ENCODE measurements at places on chromosomes 2 and 18.

DNA sequence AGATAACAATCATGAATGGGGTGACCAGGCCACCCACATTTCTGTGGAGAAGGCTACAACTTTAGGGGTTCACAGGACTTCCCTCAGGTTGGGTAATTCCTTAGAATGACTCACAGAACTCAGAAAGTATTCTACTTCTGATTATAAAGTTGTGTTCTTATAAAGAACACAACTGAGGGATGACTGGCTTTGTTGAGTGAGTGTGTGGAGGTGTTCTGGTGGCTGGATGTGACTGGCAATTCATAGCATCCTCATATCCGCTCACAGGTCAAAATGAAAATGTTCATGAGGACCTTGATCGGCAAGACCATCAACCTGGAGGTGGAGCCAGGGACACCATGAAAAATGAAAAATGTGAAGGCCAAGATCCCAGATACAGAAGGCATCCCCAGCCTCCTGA lies 143.3 kb upstream of the CAB39 start:
- DNase-seq: no peak

DNA sequence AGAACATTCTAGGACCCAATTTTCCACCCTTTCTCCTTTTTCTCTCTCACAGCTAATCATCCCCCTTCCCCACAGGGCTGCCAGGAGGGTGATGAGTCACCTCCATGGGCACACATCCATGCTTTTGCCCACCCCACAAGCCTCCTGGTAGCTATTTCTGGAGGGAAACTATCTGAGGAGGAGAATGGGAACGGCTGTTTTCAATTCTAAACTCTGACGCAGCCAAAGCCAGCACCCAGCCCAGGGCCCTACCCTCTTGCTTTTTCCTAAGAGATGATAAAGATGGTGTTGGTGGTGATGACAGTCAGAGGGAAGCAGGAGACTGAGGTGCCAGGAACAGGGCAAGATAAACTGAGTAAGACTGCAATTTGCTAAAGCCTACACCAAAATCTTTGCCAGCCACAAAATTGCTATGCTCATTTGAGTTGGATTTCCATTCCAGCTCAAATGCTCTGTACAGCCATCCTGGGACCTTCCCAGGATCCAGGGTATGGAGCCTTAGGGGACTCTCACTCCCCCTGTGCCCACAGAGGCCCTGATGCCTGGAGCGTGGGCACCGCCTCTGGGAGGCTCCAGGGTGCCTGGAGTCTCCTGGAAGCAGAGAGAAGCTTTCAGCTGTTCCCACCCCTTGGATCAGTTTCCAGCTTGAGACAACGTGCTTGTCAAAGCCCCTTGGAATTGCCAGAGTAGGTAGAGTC lies 62.0 kb upstream of the FZD7 start:
- DNase-seq: no peak

- no peak for DNase-seq
Observed at GRCh38 chr2:107712857-107713256, 113.8 kb upstream of the RGPD4 start.

- no peak for DNase-seq
Observed at GRCh38 chr2:173881461-173881860, 83.7 kb downstream of the SP3 start.

GRCh38 chr2:176575237-176575744 lies 306.0 kb downstream of the MTX2 start:
- DNase-seq: no peak

- no peak for DNase-seq
Observed at GRCh38 chr2:5618271-5618670, 73.9 kb upstream of the SOX11 start.

Measured in memory B cell (primary cell).